ENCODE measurements at places on chromosomes 2 and 18.
A peak's percentile ranks its signal among the peaks of the same experiment; 100 is the strongest.

GRCh38 chr2:199441759-199442158 lies 16.0 kb downstream of the SATB2 start:
- DNase-seq = no peak

DNA sequence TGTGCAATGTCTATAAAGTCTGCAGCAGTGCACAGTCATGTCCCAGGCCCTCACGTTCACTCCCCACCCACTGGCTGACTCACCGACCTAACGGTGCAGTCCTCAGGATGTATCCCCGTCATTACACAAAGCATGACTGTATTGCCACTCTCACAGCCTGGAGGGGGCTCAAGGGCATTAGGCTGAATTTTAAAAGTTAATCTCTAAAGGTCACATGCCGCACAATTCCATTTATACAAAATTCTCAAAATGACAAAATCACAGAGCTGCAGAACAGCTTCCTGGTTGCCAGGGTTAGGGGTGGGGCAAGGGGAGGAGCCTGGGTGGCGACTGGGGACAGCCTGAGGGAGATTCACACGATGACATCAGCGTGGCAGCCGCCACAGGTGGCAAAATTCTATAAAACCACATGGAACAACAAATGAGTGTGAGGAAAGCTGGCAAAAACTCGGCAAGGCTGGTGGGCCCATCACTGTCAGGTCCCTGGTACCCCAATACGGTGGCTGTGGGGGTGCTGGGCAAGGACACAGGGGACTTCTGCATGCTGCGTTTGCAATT lies 97.6 kb downstream of the NDUFA10 start:
- peak; percentile 46 for DNase-seq

- no peak for DNase-seq
Measured at GRCh38 chr2:232723027-232723426, 25.9 kb downstream of the GIGYF2 start.

- DNase-seq = no peak
Measured at GRCh38 chr18:45689396-45689795, 34.6 kb upstream of the SLC14A1 start.

GRCh38 chr2:236136538-236136937 lies 31.6 kb downstream of the GBX2 start:
- no peak for DNase-seq

DNA sequence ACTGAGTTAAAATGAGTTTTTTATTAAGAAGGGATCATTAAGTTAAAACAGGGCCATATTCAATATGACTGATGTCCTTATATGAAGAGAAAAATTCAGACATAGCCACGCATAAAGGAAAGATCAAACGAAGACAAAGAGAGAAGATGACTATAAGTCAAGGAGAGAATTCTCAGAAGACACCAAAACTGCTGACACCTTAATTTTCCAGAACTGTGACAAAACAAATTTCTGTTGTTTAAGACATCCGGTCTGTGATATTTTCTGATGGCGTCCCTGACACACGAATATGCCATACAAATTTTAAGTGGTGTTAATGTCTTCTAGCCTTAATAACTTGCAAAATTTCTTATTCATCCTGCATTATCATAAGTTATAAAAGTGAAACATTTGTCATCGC lies 1325.2 kb upstream of the DDX18 start:
- no peak for DNase-seq

GRCh38 chr2:143262389-143262788 lies 133.2 kb downstream of the ARHGAP15 start:
- no peak for DNase-seq

DNA sequence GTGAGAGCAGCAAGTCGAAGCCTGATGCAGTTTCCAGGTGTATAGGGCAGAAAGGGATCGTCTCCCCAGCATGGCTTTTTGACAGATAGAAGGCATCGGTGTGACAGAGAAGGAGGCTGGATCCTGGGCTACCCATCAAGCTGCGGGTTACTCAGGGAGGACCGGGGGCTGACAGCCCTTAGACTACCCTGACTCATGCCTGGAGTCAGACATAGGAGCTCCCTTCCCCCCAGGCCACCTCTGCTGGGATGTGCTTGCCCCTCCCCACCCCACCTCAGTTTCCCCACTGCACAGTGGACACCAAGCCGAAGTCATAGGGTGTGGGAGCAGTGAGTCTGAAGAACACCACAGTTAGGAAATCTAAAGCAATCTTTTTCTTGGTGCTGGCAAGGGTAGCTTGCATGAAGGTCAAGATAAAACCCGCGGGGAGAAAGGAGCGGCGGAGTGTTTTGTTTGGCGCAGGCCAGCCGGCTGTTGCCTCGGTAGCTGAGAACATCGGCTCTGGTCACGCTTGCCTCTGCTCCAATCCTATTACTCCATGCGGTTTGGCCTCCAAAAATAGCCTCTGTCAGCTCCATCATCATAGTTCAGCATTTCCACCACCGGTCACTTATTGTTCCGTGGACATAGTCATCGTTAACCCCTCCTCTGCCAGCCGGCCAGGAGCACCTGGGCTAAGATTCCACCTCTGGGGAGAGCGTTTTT lies 169.2 kb upstream of the GLI2 start:
- no peak for DNase-seq

GRCh38 chr18:36655074-36655473 lies 173.7 kb downstream of the TPGS2 start:
- no peak for DNase-seq

GRCh38 chr18:13791181-13791580 lies 32.8 kb upstream of the MC5R start:
- no peak for DNase-seq

DNA sequence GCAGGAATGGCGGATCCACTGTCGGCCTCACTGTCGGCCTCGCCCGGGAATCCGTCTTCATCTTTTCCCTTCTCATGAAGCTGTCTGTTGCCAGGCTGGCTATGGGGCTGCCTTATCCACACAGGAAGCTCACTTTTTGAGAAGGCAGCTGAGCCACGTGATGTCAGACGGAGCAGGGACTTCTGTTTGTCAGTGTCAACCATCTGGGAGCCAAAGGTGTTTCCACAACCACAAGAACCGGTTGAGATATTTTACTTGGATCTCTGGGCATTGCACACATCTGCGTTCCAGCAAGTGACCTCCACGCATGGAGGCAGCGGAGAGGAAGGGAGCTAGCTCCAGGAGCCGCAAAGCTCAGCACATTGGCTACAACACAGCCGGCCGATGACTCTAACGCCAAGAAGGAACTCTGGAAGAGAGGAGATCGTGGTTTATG lies 27.4 kb upstream of the TAF1B start:
- DNase-seq = no peak

DNA sequence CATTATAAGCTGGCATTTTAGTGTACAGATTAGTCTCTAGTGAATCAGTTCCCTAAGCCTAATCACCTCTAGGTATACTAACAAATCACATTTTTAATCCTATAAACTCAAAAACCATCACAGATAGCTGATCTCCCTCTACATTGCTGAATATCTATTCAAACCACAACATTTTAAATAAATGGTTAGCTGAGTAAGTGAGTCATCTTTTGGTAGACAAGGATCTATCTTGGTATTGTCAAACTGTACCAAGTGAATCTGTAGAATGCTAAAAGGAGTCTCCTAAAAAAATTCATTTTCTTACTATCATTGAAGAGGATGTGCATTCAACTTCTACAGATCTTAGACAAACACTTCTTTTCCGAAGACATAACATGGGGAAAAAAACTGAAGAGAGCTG lies 40.7 kb downstream of the INO80D start:
- no peak for DNase-seq

DNA sequence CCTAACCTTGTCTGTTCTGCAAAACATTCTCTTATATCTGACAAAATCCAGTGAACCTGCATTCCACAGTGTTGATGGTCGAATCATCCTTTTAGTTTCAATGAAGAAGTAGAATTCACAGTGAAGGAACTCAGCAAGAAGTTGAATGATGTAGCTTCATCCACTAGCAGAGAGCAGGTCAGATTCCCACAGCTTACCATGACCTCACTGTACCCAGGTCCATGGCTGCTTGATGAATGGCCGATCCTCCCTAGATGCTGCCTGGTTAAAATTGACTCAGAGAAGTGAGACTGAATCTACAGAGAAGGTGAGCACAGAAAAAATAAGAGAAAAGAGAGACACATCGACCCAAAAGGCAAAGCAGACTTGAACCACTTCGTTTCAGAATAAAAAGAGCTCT lies 906.0 kb upstream of the CHAC2 start:
- no peak for DNase-seq

GRCh38 chr18:80067897-80068296 lies 33.7 kb downstream of the RBFA start:
- no peak for DNase-seq

- DNase-seq = no peak
Measured at GRCh38 chr2:218698885-218699284, 11.8 kb upstream of the TTLL4 start.

DNA sequence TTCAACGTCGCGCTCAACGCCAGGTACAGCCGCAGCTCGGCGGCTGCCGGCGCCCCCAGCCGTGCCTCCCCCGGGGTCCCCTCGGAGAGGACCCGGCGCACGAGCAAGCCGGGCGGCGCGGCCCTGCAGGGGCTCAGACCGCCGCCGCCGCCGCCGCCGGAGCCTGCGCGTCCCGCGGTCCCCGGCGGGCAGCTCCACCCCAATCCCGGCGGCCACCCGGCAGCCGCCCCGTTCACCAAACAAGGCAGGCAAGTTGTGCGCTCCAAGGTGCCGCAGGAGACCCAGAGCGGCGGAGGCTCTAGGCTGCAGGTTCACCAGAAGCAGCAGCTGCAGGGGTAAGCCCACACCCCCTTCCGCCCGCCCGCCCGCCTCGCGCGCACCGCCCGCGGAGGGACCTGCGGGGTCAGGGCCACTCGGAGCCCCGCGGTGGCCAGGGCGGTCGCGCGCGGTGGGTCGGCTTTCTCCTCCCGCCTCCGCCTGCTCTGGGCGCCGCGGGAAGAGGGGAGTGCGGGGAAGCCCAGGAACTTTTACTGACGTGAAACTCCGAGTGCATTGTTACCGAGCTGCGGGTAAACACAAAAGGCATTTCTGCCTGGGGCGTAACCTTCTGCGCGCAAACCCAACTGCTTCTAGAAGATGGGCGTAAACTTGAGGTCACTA lies 861 bp downstream of the LTBP1 start:
- peak; percentile 31 for DNase-seq

DNA sequence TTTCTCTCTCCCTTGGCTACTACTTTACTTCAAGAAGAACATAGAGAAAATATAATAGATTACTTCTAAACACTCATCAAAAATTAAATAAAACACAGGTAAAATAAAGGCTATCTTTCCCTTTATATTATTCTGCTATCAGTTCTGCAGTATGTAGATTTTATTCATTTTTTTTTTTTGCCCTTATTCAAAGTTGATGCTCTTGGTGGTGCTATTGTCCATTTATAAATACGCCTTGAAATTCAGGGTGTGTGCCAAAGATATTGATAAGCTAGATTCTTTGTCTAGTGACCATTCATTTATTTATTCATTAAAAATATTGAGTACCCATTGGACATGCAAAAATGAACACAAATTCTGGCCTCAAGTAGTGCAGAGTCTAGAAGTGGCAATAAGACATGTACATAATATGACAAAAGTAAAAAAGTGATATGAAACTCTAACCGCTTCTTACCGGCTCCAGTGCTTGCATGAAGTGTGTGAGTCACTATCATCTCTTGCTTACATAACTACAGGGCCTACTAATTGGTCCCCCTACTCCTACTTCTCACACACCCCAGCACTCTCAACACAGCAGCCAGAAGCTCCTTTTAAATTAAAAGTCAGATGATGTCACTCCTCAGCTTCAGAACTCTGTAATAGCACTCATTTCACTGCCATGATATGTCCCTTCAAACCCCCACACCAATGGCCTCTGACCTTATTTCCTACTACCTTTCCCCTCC lies 208.3 kb upstream of the FANCL start:
- no peak for DNase-seq

DNA sequence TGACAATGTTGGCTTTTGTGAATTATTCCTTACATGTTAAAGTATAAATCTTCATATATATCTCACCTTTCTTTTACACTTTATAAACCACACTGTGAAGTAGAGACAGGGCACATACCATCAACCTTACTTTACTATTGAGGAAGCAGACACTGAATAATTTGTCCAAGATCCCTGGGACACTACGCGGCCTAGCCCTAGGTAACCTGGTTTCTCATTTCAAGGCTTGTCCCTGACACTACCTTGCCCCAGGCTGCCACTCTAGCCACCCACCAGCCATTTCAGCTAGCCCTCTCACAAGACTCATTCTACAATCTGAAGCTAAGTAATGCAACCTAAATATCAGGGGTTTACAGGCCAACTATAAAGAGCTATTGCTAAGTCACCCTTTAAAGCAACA lies 26.7 kb downstream of the CCDC93 start:
- no peak for DNase-seq

- no peak for DNase-seq
Measured at GRCh38 chr2:4247791-4248190, 544.4 kb downstream of the DCDC2C start.

GRCh38 chr18:394262-394986 lies 106.1 kb downstream of the COLEC12 start:
- no peak for DNase-seq

- no peak for DNase-seq
Measured at GRCh38 chr2:121890041-121890440, 134.6 kb downstream of the TSN start.

DNA sequence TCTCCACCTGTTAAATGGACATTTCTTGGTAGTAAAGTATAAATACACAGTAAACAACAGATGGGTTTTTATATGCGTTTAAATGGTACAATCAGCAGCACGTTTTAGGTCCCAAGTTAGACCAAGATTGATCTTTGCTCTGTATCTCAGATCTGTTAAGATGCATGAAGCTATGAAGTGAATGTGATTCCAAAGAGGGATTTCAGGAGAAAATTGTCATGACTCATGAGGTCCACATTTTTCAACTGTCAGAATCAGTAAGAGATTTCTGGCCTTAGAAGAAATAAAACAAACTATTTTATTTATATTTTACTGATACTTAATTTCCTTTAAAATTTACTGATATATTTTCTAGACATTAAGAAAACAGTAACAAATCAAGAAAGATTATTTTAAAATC lies 142.7 kb downstream of the EML6 start:
- no peak for DNase-seq

DNA sequence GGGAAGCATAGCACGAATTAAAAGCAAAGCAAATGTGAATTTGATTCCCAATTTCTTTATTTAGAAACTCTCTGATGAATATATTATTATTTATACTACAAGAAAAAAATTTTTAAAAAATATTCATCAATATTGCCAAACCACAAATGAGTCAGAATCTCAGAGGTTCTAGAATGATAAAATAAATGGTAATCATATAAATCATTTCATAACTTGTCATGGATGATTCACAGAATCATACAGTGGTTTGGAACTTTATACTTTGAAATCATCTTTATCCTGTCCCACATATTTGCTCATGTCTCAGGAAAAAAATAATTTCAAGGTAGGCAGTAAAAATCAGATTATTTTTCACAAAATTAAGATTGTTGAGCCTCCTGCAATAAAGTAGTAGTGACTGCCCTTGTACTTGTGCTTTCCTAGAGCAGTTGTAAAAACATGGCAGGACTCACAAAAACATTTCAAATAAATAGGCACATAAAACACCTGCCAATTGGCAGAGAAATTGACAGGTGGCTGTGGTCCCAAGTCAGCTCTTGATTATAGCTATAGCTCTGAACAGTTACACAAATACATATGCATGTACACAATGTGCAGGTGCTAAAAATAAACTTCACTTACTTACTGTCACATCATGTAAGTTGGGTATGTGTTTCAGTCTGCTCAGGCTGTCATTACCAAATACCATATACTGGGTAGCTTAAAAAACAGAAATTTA lies 273.9 kb upstream of the SESTD1 start:
- DNase-seq = no peak
